SK-N-MC (cell line): ENCODE measurements at places on chromosomes 12 and 14.

DNA sequence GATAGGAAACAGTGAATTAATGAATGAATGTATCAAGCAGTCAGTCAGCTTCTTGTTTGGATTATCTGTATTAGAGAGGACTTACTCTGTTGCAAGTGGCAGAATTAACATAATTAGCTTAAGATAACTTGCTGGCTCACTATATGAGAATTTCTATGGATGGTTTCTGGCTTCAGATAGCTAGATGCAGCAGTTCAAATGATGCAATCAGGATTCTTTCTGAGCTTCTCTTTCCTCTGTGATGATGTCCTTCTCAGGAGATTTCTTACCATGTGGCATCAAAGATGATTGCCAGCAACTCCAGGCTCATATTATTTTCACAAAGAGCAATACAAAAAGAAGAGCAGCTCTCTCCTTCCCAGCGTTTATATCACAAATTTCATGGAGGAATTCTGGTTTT is 30.7 kb downstream of the FRMD6 start:
- no peak for DNase-seq

DNA sequence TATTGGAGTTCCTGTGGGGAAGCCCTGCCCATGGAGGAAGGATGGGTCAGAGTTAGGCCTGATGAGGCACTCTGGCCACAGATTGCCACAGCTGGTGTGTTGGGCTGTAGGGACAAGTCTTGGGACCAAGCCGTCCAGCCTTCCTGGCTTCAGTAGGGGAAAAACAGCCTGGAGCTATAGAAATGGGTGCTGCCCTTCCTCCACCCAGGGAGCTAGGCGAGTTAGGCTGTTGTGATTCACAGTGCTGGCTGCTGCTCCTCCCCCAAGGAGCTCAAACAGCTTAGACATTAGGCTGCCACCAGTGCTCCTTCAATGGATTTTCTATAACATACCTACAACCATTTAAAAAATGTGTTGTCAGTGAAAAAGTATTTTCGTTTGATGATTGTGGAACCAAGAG is 274.3 kb downstream of the RPL10L start:
- DNase-seq, result no peak

GRCh38 chr14:74034572-74034971 is 15.4 kb downstream of the BBOF1 start:
- DNase-seq, result no peak

DNA sequence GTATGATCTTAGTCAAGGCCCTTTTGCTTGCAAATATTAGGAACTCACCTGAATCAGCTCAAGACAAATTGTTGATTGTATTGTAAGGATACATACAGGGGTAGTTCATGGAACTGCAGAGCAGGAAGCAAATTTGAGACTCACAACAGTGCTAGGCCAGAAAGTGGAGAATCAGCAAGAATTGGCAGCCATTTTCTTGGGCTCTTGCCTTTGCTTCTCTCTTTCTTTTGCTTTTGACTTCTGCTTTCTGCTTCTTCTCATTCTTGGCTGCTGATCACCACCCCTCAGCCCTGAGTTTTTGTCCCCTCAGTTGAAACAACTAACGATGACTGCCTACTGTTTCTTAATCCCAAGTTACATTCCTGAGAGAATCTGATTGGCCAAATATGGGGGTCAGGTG is 34.8 kb downstream of the KCNK13 start:
- no peak for DNase-seq
